AG04449 (cell line): ENCODE measurements at places on chromosomes 1 and 21.

GRCh38 chr1:43434256-43434655 lies 19.5 kb downstream of the HYI start:
- no peak for DNase-seq

DNA sequence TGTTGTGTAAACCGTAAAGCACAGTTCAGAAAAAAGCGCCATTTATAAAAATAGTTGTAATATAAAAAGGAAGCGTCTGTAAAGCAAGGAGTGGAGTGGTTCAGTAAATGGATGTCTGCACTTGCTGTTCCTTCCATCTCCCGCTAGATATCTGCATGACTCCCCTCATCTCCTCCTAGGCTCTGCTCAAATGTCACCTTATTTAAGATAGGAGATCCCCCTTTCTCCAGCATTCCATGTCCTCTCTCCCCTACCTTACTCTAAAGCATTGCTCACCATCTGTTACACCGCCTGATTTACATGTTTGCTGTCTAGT lies 745 bp downstream of the MUL1 start:
- DNase-seq, result no peak

GRCh38 chr1:45040297-45040696 lies 28.2 kb downstream of the UROD start:
- no peak for DNase-seq

DNA sequence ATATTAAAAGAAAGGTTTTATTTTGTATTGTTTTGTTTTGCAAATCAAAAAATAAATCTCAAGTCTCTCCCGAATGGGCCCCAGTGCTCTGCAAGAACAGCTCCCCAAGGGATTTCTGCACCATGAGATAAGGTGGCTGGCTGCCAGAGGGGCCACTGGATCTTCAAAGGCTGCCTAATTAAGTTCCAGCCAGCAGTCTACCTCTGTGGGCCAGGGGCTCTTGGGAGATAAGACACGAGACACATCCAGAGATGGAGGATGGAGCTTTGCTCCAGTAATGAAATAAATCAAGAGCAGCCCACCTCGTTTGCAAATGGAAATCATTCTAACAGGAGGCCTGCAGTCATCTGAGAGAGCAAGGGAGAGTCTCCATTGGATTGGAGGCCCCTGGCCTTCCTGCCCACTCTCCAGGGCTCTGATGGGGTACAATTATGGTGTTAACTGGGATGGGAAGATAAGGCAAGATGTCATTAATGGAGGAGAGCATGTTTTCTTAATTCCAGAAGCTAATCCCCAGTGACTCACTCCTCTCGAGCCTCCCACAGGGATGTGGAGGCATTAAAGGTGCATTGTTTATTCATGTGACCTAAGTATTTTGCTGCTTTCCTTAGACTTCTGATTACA lies 155.2 kb upstream of the KAZN start:
- no peak for DNase-seq

DNA sequence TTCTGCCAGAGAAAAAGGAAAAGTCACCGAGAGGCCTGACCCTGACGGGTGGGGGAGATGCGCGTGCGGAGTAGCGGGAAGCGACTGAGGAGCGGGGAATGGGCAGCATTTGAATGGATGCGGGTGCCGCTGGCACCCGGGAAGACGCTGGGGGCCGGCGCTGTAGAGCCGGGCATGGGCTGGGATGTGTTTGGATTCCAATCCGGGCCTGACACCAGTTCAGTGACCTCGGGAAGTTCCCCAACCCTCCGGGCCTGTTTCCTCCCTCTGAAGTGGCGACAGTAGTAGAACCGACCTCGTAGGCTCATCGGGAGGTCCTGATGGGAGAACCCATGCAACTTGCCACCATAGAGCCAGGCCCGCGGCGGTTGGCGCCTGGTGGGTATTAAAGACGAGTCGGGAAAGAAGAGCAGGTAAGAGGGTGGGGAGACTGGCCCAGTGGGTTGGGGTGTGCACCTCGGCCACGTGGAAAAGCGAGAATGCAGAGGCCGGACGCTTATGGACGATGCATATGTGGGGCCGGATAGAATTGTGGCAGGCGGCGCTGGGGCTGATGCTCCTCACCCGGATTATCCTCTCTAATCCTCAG lies 642 bp upstream of the SLC16A1 start:
- no peak for DNase-seq

- DNase-seq, result no peak
Observed at GRCh38 chr1:48654606-48655210, 122.0 kb downstream of the BEND5 start.

- DNase-seq, result no peak
Observed at GRCh38 chr21:46188226-46189212, 4.3 kb upstream of the SPATC1L start.

DNA sequence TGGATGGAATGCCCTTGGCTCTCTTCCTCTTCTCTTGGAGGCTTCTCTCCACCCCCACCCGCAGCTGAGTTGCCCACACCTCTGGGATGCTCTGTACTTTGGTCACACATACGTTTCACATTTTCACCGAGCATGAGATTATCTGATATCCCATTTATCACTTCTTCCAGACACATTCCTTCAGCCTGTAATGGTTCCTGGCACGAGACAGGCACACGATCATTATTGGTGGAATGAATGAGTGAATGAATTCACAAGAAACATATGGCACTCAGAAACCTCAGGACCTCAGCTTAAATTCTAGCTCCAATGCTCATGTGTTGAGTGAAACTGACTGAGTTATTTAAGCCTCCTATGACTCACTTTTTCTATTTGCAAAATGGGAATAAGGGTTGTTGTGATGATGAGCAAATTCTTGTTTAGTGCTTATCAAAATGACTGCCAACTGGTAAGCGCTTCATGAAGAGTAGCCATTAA lies 242.7 kb upstream of the JUN start:
- peak; percentile 82 for DNase-seq

GRCh38 chr21:45318146-45318555 lies 30.5 kb upstream of the POFUT2 start:
- no peak for DNase-seq

GRCh38 chr1:225772848-225773247 lies 4.8 kb upstream of the SRP9 start:
- DNase-seq, result no peak

GRCh38 chr1:74083128-74083527 lies 114.8 kb downstream of the LRRIQ3 start:
- no peak for DNase-seq

DNA sequence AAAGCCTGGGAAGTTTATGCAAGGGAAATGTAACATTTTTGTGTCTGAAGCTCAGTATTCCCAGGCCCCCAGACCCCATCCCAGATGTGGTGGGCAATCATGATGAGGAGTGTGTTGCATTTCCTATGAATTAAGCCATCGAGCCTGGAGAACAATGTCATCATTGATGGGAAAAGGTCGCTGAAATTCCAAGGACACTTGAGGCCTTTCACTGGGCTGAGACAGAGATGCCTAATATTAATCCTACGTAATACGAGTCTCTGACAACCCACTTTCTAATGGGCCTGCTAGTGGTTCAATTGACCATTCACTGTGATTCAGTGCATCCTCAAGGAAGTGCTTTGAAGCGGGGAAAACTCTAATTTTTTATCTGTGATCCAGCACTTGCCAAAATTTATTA lies 291.6 kb downstream of the PLPP3 start:
- no peak for DNase-seq

- no peak for DNase-seq
Observed at GRCh38 chr1:11543796-11544195, 64.8 kb downstream of the DISP3 start.

GRCh38 chr1:186875896-186876835 lies 47.4 kb downstream of the PLA2G4A start:
- no peak for DNase-seq

DNA sequence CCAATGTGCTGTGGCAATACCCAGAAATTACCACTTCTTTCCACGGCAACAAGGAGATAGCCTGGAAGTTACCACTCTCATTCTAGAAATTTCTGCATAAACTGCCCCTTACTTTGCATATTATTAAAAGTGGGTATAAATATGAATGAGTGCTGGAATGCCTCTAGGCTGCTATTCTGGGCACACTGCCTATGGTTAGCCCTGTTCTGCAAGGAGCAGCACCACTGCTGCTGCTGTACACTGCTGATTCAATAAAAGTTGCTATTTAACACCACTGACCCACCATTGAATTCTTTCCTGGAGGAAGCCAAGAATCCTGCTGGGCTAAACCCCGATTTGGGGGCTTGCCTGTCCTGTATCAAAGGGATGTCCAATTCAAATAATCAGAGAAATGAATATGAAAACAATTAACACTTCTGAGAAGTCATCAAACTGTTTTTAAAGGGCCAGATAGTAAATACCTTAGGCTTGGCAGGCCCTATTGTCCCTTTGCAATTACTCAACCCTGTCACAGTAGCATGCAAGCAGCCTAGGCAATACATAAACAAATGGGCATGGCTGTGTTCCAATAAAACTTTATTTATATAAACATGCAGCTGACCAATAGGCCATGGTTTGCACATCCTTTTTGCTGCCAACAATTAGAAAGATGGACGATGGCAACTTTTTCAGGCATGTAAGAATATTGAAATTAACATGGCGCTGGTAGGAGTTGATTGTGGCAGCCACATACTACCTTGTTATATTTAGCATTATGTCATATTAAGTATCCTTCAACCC lies 369.4 kb upstream of the B3GALT2 start:
- no peak for DNase-seq

GRCh38 chr1:233734456-233734855 lies 120.5 kb downstream of the KCNK1 start:
- no peak for DNase-seq

- no peak for DNase-seq
Observed at GRCh38 chr1:226519716-226520598, 28.6 kb upstream of the STUM start.

GRCh38 chr1:113787663-113788062 lies 24.6 kb downstream of the RSBN1 start:
- no peak for DNase-seq

DNA sequence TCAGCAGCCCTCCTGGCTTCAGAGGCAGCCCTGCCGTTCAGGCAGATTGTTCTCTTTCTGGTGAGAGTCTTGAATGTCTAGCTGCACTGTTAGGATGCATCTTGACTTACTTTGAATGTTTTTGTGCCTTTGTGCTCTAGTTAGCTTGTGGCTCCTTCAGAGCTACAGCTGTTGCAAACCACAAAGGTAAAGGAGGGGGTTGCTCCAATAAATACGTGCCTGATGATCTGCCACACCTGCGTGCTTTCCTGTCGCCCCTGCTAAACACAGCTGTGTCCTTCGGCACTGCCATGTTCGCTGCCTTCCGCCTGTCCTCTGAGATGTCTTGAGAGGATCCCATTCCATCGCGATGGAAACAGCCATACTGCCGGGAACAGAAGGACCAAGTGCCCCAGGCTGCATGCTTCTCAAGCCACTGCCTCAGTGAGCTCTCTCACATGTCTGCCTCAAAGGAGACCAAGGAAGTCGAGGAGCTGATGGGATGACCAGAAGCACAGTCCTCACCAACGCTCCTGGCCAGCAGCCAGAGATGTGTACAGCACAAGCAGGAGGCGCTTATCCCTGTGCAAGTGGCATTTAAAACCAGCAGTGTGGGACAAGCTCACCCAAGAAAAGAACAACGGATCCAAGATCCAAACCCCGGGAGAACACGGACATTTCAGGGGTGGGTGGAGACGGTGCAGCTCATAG lies 12.0 kb upstream of the SMIM12 start:
- DNase-seq, result no peak

- DNase-seq, result no peak
Observed at GRCh38 chr1:47443530-47444296, 5.9 kb downstream of the FOXD2 start.

DNA sequence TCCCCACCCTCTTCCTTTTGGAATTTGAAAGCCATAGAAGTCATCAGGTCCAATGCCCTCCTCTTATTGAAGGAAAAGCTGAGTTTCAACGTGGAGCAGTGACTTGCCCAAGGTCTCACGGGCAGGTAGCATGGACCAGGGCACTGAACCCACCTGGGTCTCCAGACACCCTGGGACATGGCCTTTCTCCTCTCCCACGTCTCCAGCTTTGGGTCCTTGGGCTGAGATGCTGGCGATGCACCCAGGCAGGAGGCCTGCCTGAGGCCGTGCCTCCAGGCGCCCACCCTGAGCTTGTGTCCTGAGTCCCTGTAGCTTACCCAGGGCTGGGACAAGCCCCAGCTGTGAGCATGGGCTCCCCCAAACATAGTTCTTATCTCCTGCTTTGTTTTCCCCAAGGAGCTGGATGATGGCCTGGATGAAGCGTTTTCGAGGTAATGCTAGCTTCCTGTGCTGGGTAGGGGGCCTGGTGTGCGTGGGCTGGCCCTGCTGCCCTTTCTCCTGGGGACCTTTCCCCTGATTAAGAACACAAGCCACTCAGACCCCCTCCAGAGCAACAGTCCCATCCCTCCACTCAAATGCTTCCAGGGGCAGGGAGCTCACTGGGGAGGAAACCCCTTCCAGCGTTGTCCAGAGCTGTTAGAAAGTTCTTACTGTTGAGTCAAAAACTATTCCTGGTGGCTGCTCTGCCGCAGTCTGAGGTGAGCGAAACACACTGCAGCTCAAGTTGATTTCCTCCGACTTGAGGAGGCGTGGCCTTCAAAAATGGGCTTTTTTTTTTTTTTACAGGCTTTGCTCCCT lies 21.6 kb downstream of the LDLRAP1 start:
- no peak for DNase-seq

GRCh38 chr1:27868932-27869718 lies 3.2 kb upstream of the THEMIS2 start:
- no peak for DNase-seq

DNA sequence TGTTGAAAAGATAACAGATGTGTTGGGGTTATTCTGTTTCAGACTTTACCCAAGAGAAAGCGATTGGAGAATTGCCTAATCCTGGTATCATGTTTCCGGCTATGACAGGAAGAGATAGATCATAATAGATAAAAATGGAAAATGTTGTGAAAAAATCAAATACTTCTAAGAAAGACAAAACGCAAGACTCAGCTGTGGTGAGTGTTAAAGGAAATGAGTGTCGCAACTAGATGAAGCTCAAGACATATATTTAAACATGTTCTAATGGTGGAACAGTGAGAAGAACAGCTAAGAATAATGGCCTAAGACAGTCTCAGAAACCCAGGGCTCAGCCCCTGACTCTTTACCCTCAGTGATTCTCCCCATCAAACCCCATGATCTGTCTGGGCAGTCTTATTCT lies 426.7 kb upstream of the RUNX1 start:
- DNase-seq, result peak; percentile 42

- DNase-seq, result no peak
Observed at GRCh38 chr21:24424776-24425175, 1182.5 kb downstream of the MRPL39 start.
